Large intestine (tissue), 12 donors: ENCODE measurements at places on chromosomes 12 and 14.

GRCh38 chr12:131723532-131723931, 12.6 kb downstream of the SFSWAP start:
- no peak for DNase-seq

DNA sequence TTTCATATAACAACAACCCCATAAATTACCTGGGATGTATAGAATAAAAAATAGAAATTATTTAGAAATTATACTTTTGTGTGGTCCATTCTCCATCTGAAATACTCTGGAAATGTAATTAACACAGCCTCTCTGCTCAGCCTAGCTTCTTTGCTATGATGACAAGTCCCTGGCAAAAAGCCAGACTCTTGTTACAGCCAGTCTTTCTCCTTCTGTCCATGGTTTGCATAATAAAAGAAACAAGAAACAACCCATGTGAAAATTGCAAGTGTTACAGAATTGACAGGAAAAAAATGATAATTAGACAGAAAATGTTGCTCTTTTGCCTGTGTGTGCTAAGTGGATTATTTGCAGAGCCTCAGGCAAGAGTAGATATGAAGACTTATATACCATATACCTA, 61.3 kb downstream of the C12orf50 start:
- no peak for DNase-seq

DNA sequence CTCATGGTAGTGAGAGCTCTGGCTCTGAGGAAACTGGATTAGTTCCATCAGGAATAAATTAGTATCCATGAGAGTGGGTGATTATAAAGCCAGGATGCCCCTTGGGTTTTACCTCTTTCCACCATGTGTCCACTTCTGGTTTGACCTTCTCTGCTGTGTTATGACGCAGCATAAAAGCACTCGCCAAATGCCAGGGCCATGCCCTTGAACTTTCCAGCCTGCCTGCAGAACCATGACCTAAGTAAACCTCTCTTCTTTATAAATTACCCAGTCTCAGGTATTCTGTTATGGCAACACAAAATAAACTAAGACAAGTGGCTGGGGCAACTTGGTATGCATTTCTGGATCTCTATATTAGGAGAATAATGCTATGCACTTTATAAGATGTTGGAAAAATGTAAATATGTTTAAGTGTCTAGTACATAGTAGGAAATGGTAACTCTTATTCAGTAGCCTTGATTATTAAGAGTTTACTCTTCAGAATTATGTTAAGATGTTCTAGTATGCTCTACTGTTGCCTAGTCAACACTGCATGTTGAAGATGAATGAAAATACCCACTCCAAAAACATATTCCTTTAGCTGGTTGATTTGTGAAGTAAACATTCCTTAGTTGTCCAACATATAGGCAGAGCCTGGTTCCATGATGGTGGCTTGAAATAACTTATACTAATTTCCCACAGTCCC, 455.6 kb upstream of the TMPO start:
- DNase-seq: no peak

DNA sequence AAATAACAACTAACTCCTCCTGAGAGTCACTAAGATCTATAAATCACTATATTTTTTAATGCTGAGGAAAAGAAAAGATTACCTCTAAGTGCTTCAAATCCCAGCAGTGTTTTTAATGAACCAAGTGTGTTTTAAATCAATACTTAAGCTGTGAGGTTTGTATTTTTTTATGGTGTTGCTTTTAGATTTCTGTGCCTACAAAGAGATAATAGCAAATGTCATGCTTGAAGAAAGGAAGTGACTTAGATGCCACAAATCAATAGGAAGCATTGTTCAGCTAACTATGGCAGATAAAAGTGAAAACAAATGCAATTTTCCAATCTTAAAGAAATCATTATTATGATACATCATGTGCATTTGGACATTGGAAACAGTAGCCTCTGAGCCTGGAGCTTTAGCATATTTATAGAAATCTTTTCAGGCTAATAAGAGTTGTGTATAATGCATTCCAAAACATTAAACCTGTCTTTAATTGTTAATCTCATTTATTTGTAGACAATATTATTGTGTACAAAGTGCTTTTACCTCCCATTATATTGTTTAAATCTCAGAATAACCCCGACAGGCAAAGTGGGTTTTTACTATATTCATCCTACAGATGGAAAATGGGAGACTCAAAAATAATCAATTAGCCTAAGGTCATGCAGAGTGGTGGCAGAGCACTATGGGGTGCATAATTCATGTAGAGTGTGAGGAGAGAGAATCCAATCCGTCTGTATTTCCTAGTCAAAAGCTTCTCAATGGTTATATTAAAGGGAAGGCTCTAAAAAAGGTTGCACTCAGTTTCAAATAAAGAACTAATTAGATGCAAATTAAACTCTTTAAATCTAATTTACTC, 486.2 kb downstream of the NAV3 start:
- no peak for DNase-seq

GRCh38 chr14:103074729-103075367, 9.2 kb upstream of the LBHD2 start:
- peak; percentile 58 for DNase-seq

GRCh38 chr12:10283027-10283426, 24.6 kb upstream of the KLRD1 start:
- no peak for DNase-seq

GRCh38 chr14:34297786-34298520, 164.1 kb downstream of the SPTSSA start:
- peak; percentile 14 for DNase-seq

DNA sequence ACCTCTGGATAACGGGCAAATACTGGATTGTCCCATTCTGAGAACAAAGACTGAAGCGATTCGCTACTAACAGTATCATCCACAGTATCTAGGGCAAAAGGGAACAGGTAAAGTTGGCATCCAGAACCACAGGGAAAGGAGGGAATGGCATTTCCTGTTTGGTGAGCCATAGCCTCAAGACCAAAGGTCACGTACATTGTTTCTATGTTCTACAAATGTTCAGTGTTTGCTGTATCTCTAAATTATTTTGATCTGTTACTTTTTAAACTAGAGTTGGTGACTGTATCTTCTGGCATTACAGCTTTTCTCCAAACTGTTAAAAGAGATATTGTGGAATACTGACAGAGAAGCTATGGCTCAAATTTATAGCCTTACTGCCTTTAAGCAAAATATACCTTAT, 9.7 kb downstream of the MLH3 start:
- peak; percentile 66 for DNase-seq

- DNase-seq: no peak
Measured at GRCh38 chr12:80460972-80461371, 16.9 kb downstream of the PTPRQ start.

DNA sequence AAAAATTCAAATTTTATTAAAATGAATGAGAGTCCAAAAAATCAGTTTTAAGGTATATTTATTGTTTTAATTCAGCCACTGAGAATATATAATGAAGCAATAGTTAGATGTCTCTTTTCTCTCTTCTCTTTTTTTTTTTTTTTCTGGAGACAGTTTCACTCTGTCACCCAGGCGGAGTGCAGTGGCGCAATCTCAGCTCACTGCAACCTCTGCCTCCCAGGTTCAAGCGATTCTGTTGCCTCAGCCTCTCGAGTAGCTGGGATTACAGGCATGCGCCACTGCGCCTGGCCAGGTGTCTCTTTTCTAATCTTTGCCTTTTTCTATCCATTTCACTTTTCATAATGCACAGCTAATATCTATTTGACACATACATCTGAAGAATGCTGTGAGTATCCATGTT, 307.1 kb upstream of the RGS6 start:
- DNase-seq: no peak

- DNase-seq: no peak
Measured at GRCh38 chr14:33647385-33647786, 303.5 kb downstream of the EGLN3 start.

GRCh38 chr14:93280743-93281142, 52.1 kb downstream of the BTBD7 start:
- no peak for DNase-seq

- DNase-seq: peak; percentile 76
Measured at GRCh38 chr12:26884765-26885576, 52.0 kb upstream of the ITPR2 start.

DNA sequence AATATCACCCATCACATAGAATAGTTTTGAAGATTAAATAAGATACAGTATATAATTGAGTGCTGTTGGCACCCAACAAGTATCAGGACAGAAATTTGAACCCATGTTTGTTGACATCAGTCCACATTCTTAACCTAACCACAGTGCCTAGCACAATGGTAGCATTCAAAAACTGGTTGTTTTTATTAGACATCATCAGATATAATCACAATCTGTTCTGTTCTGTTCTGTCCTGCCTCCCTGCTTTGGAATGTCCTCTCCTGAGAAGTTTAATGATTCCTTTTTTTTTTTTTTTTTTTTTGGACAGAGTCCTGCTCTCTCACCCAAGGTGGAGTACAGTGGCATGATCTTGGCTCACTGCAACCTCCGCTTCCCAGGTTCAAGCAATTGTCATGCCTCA, 476.6 kb downstream of the RMST start:
- DNase-seq: no peak

DNA sequence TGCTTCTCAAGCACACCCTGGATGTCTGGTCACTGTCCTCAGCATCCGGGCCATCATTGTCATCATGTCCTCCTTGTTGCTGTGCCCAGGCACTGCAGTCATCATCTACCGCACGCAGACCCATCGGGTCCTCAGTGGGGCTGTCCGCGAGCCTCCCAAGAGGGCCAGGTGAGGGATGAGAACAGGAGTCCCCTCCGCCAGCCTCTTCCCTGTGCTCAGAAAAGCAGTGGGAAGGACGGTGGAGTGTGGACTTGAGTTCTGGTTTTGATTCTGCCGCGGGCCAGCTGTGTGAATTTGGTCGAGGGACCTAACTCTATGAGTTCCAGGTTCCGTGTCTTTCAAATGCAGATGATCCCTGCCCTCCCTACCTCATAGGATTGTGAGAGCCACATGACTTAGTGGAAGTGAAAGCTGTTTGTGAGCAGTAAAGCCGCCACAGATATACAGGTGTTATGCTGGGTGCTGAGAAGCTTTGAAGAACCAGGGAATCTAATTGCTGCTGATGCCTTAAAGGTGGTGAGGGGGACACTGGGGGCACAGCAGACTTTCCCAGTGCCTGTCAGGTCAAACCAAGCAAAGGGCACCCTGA, 122.9 kb upstream of the RAP1B start:
- DNase-seq: no peak

- DNase-seq: no peak
Measured at GRCh38 chr12:107322063-107322462, 228.7 kb upstream of the CRY1 start.

DNA sequence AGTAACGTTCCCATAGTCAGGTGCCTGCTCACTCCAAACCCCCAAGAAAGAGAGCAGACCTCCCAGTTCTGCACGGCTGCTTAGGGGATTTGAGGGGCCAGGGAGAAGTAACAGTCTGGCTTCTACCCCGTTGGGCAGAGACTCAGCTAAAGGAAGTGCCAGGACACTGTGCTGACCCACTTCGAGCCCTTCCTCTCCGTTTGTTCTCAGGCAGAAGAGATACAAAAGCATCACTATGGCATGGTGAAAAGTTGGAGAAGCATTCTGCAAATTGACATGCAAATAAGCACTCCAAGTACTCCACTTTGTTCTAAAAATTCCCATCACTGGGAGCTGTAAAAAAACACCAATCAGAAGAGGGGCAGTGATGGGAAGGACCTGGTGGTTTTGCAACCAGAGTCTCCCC, 239.1 kb downstream of the EGLN3 start:
- no peak for DNase-seq

GRCh38 chr12:50790081-50790480, 26.2 kb downstream of the ATF1 start:
- no peak for DNase-seq

DNA sequence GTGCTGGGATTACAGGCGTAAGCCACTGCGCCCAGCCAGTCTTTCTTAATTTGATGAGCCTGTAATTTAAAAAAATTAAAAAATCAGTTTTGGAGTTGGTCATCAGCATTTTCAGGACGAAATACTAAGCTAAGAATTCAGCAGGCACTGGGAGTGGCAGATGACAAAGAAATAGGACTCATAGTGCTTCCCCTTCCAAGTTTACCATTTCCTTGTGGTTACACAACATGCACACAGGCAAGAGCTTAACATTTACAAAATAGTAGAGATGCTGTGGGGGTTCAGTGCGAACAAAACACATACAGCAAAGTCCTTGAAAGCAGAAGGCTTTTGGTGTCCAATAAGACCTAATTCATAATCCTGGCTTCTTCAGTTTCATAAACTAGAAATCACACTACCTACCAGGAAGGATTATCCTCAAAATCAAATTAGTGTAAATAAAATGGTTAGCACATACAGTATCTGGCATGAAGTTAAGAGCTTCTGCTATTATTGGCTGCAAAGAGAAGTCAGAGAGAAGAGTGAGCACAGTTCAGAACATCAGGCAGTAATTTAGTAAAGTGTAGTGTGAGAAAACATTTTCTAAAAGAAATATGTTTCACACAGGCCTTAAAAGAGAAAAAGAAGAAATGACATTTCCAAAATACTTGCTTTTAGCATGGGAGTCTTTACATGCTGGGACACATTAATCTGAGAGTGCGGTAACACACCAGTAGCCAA, 22.2 kb upstream of the KIF21A start:
- DNase-seq: no peak

DNA sequence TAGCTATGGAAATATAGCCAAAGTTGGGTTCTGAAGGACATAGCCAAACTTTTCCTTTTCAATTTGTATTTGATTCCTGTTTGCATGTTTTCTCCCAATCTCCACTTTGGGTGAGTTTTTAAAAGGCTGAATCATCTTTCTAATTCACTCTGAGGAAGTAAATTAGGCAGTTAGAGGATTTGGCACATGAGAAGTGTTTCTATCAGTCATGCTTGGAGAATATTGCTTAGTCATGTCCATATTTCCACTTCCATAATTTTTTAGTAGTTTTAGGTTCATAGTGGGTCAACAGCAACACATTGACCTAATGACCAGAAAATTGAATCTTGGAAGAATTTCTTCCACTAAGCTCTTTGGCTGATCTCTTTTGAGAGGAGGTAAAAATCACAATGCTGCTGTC, 21.8 kb downstream of the IRAK3 start:
- DNase-seq: no peak

GRCh38 chr14:30305346-30305745, 253.6 kb upstream of the G2E3 start:
- DNase-seq: no peak

GRCh38 chr12:121812921-121813896, 9.4 kb downstream of the SETD1B start:
- peak; percentile 35 for DNase-seq

GRCh38 chr14:59061292-59061691, 127.2 kb upstream of the DAAM1 start:
- no peak for DNase-seq

- no peak for DNase-seq
Measured at GRCh38 chr12:59087691-59088090, 167.4 kb upstream of the LRIG3 start.

- no peak for DNase-seq
Measured at GRCh38 chr12:122878780-122879612, 16.9 kb downstream of the VPS37B start.

GRCh38 chr12:101594700-101595099, at the start of gene MYBPC1:
TSS of gene MYBPC1 (plus strand) at chr12:101594971. CDS start at chr12:101595071, 100 bp downstream.
- no peak for DNase-seq
